Right cardiac atrium (tissue), 5 donors: ENCODE measurements at places on chromosomes 3 and 15. TPM values are rescaled to one million over a fixed set of nuclear protein-coding genes. Genes with fewer than 3 reads are reported as not detected.

DNA sequence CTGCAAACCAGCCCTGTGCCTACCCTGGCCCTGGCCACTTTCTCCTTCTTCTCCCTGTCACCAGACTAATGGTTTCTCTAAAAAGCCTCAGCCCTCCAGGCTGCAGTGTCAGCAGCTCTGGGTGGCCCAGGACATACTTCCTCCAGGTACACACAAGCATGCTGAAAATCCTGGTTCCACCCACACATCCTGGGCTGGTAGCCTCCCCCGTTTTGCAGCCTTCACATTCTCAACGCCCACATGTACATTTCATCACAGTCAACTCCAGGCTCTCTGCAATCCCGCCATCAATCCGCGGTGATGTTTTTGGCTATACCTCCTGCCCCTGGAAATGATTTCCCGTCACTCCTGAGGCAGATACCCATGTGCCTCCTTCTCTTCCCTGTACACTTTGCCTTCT lies 59.4 kb downstream of the MAGEF1 start:
- no peak for DNase-seq

DNA sequence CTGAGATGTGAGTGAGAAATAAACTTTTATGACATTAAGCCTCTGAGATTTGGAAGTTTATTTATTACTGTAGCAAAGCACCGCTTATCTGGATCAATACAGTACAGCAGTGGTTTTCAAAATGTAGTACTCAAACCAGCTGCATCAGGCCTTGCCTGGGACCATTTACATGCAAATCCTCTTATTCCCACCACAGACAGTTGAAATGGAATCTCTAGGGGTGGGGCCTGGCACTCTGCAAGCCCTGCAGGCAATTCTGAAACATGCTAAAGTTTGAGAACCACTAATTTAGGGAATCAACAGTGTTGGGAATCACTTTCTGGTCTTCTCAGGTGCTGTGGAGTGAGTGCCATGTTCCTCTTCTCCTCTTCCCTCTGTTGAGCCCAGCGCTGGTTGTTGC lies 77.8 kb upstream of the TAMM41 start:
- no peak for DNase-seq

- DNase-seq, result no peak
These were observed 12.1 kb downstream of the USF3 start for GRCh38 chr3:113684271-113684819.

SLC9C1 gene
- 0.31 TPM for total RNA-seq

TTLL13 gene
- total RNA-seq, result 0.24 TPM

- DNase-seq, result no peak
These were observed 11.2 kb downstream of the C3orf52 start for GRCh38 chr3:112097378-112097777.

FGF12 gene
- 334 TPM for total RNA-seq

DNA sequence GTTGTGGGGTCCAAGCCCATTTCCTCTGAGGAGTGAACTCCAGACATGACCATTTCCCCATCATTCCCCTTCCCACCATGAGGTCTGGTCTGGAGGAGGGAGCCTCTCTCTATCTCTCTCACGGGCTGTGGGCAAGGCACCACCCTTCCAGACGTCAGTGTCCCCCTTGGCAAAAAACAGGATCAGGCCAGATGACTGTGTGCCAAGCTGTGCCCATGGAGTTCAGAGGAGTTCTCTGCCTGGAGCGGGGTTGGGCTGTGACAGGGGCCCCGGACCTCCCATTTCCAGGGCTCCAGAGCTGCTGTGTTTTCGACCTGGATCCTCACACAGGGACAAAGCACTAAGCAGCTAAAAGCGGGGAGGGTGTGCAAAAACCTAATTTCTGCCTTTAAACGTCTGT lies 124.5 kb downstream of the RAB11A start:
- no peak for DNase-seq

- no peak for DNase-seq
These were observed 82.1 kb downstream of the MYO1E start for GRCh38 chr15:59290295-59291212.

B3GALNT1 gene
- 64.9 TPM for total RNA-seq

- DNase-seq, result no peak
These were observed 32.7 kb downstream of the AADACL2 start for GRCh38 chr3:151766454-151766853.

THRB gene
- 16.1 TPM for total RNA-seq

DNA sequence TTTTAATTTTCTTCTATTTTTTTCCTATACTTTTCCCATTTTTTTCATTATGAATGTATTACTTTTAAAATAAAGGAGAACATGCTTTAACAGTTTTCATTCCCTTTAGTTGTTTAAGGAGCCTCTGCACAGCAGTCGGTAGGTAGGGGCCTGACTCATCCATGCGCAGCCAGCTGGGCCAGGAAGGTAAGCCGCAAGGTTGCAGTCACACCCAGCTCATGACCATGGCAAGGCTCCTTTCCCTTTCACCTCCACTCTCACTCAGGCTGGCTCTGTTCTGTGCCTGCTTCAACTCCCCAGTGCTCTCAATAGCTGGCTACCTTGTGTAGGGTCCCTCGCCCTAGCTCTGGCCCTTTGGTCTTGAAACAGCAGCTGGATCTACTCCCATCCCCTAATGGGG lies 17.4 kb upstream of the ANKRD34C start:
- no peak for DNase-seq

DNA sequence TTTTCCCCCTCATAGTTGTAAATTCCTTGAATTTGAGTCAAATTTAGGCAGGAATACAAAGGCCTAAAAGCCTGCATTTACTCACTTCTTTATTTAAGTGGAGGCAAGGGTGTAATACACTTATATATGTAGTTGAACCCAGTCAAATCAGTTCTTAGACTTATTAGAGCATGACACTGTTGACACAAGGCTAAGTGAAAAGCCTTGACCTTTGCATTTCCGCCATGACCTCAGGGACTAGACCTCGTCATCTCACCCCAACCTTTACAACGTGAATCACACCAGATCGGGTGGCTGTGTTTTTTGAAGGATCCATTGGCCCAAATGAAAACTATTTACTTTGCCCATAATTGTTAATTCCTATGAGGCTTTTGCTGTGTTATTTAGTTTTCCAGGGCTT lies 774.4 kb downstream of the ROBO1 start:
- DNase-seq, result no peak

GRCh38 chr3:12643010-12643380 lies 20.9 kb downstream of the RAF1 start:
- no peak for DNase-seq

DNA sequence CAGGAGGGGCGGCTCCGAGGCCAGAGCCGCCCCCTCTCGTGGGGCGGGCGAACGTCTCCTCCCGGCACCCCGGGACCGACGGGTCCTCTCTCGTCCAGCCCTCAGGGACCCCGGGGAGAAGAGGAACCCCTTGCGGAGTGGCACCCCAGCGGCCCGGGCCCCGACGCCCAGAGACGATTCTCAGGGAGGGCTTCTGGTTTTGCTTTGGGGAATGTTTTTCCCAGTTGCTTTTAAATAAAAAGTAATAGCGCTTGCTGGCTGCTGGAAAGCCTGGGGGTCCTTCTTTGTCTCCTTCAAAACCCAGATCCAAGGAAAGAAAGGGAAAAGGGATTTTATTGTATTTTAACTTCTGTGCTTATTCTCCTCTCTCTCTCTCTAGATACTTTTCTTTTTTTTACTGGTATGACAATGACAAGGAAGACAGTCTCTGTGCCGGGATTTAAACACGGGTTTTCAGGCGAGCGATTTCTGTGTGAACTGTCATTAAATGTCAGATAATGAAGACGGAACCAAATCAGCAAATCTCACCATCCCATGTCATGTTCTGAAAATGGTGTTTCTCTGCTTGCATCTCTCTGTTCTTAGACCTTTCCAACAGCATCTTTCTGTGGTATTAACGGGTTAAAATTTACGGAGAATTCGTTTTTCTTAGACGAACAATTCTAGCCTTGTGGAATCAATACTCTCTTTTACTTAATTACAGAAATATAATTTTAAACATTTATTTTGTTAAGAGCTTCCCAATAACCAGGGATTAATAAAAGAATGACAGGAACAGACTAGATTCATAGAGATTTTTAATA lies 530 bp upstream of the PCOLCE2 start:
- DNase-seq, result no peak

SEC62 gene
- total RNA-seq, result 99.7 TPM

- no peak for DNase-seq
These were observed 46.0 kb upstream of the RASGRF1 start for GRCh38 chr15:79136434-79137046.

- no peak for DNase-seq
These were observed 141.2 kb downstream of the NEK11 start for GRCh38 chr3:131167867-131168266.

GRCh38 chr3:33537133-33537532 lies 96.9 kb upstream of the UBP1 start:
- no peak for DNase-seq

DNA sequence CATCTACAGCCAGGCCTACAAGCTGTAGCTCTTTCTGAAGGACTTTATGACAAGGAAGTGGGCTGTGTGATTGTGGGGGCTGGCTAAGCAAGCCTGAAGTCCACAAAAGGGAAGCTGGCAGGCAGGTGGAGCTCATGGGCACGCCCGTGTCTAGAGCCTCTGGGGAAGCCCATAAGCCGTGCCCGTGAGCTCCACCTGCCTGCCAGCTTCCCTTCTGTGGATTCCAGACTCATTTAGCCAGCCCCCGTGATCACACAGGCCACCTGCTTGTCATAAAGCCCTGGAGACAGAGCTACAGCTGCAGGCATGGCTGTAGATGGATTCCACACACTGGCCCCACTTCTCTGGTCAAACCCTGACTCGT lies 15.2 kb downstream of the EFCC1 start:
- no peak for DNase-seq

DNA sequence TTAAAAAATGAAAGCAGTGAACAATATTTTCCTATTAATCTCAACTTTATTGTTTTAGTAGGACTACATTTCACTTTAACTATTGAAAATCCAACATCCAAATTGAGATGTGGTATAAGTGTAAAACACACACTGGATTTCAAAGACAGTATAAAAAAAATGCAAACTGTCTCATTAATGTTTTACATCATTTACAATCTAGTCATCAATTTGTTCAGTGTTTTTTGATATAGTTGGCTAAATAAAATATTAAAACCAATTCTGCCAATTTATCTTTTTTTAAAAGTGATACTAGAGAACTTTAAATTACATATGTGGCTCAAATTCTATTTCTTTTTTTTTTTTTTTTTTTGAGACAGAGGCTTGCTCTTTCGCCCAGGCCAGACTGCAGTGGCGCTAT lies 95.1 kb downstream of the NPTN start:
- DNase-seq, result no peak

GRCh38 chr3:194570235-194570634 lies 63.0 kb downstream of the TMEM44 start:
- DNase-seq, result no peak

- no peak for DNase-seq
These were observed 132.6 kb downstream of the ATP1B3 start for GRCh38 chr3:142009029-142009428.

- no peak for DNase-seq
These were observed 63.1 kb upstream of the UBE3A start for GRCh38 chr15:25501828-25502446.

GRCh38 chr15:55434989-55435825 lies 26.9 kb downstream of the PIERCE2 start:
- no peak for DNase-seq

DAPK2 gene
- 83.6 TPM for total RNA-seq

PLSCR4 gene
- total RNA-seq, result 25.4 TPM

GRCh38 chr15:80887148-80887547 lies 102.5 kb downstream of the MESD start:
- DNase-seq, result no peak

GRCh38 chr3:142886940-142887339 lies 1.9 kb downstream of the PCOLCE2 start:
- DNase-seq, result no peak

DNA sequence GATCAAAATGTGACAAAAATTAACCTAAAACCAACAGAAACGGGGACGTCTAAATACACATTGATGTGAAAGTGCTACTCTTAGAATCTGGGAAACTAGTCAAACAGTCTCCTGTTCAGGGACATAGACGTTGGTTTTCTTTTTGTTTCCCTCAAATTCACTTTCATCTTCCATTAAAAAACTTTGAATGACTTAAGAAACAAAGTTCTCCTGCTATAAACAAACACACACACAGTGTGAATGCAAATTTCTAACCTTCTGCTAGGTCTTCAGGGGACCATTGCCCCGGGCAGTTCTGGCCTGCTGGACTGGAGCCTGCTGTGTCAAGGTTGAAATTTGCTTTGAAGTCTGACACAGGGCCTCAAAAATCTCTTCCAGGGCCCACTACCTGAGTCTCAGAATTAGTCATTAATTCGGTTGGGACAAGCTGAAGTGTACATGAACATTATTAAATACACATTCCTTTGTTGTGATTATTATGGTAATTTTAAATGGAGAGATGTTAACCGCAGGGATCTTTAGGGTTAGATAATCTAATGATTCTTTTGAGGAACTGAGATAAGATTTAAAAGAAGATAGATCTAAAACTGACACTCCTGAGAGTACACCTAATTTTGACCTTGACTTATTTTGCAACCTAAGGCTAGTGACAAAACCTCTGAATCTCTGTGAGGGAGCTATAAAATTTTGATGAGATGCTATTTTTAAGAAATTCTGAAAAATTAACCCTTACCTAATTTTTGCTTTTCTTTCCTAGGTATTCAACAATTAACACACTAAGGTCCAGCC lies 1260.4 kb downstream of the ROBO1 start:
- DNase-seq, result no peak

GRCh38 chr15:41934843-41935242 lies 37.5 kb downstream of the EHD4 start:
- DNase-seq, result no peak

SUSD5 gene
- 10.0 TPM for total RNA-seq

GRCh38 chr3:194540274-194540905 lies 53.6 kb upstream of the ATP13A3 start:
- DNase-seq, result peak; percentile 79

TGM5 gene
- total RNA-seq, result not detected

AGBL1 gene
- total RNA-seq, result not detected

GRCh38 chr3:39287216-39288164 lies 7.7 kb upstream of the CX3CR1 start:
- no peak for DNase-seq

GRCh38 chr3:38561746-38562466 lies 65.8 kb downstream of the EXOG start:
- DNase-seq, result no peak

GRCh38 chr15:80169768-80170357 lies 17.1 kb downstream of the FAH start:
- no peak for DNase-seq

CCR3 gene
- not detected for total RNA-seq

GRCh38 chr15:79620112-79620857 lies 188.1 kb downstream of the MINAR1 start:
- no peak for DNase-seq

DNA sequence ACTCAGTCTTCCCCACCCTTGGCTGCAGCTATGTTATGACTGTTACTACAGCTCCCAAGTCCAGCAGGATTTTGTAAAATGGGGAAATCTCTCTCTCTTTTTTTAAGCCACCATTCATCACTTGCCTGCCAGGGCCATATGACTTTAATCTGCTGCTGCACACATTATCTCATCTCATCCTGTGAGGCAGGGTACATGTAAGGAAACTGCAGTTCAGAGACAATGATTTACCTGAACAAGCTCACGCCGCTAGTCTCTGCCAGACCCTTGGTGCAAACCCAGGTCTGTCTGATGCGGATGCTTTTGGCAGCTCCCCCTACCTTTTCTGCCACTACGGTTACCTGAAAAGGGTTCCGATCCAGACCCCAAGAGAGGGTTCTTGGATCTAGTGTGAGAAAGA lies 78.3 kb downstream of the CHRNA7 start:
- no peak for DNase-seq
